ENCODE measurements at places on chromosomes 2 and 18. TPM values are rescaled to one million over a fixed set of nuclear protein-coding genes. Genes with fewer than 3 reads are reported as not detected.

- H3K27me3 ChIP-seq: no peaks in the 10 kb centered on the region
- H3K4me1 ChIP-seq: no peaks in the 10 kb centered on the region
- no peak overlapping the region for H3K4me3 ChIP-seq
- H3K27ac ChIP-seq: no peak overlapping the region
- no peaks in the 10 kb centered on the region for H3K36me3 ChIP-seq
Observed at GRCh38 chr2:173763641-173764040, 201.5 kb downstream of the SP3 start.

Gene CAPG
- total RNA-seq: 188 TPM

DNA sequence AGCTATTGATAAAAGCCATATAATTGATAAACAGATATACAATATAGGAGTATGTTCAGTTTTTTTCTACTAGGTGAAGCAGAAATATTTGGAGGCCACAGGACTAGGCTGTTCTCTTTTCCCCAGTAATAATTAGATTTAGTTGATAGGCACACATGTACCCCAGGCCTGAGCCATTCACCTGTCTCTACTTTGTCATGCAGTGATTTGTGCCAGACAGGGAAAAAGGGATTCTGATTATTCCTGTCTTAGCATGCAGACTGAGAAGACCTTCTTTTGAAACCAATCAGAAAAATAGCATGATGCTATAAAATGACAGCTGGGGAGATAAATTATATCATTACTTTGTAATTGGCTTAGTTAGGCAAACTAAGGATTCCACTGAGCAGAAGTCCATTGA, 94.3 kb downstream of the DOCK10 start:
- H3K4me3 ChIP-seq: no peak overlapping the region
- no peaks in the 10 kb centered on the region for H3K36me3 ChIP-seq
- H3K4me1 ChIP-seq: peaks cover 14% of the 10 kb centered on the region

- H3K4me1 ChIP-seq: peaks cover 5% of the 10 kb centered on the region
- H3K36me3 ChIP-seq: no peaks in the 10 kb centered on the region
- DNase-seq: no peak
- no peak overlapping the region for H3K4me3 ChIP-seq
- H3K27ac ChIP-seq: no peak overlapping the region
- no peaks in the 10 kb centered on the region for H3K27me3 ChIP-seq
Observed at GRCh38 chr2:100692381-100692780, 127.6 kb upstream of the NPAS2 start.

DNA sequence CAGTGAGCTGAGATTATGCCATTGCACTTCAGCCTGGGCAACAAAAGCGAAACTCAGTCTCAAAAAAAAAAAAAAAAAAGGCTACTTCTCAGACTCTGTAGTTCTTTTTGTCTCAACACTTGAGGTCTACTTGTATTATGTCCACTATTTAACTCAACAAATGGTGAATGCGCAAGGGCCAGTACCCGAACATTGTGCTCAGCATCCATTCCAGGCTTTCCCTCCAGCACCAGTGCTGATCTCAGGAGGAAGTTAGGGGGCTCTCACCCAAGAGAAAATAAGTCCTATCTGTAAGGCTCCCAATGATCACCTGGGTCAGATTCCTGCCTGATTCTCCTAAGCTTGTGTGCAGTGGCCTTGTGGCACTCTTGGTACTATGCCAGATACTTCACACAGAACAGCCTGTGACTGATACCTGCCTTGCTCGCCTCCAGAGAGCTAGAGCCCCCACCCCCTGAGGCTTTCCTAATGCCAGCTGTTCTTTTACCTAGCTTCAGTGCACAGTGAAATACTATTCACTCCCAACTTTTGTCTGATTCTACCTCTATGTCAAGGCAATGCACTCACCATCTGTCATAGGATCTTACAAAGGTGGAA, 74.9 kb downstream of the INO80D start:
- DNase-seq: no peak
- peaks cover 11% of the 10 kb centered on the region for H3K4me1 ChIP-seq
- H3K27ac ChIP-seq: no peak overlapping the region
- no peaks in the 10 kb centered on the region for H3K27me3 ChIP-seq

DNA sequence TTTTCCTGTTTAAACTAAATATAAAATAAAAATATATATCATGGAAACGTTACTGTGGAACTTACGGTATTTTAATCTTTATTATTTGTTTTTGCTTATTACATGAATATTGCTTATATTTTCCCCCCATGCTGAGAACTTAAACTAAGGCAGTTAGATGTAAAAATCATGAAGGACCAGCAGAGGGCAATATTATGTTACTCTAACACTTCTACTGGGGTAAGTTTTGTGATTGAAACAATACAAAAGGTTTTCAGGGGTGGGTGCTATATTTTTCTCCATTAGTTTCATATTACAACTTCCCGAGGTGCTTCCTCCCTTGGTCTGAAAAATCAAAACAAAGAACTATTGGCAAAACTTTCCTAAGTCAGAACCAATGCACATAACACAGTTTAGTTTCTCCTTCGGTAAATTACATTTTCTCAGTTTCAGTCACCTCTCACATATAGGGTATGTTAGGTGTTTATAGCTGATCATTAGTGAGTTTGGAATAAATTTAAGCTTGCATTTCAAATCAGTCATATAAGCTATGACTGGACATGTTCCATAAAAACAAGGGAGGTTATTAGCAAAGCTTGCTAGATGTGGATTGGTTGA, 54.8 kb downstream of the ZNF407 start:
- H3K27me3 ChIP-seq: no peaks in the 10 kb centered on the region
- peak; percentile 54 for DNase-seq
- H3K27ac ChIP-seq: no peak overlapping the region

GRCh38 chr2:26727641-26728561, 35.4 kb downstream of the KCNK3 start:
- H3K27ac ChIP-seq: no peak overlapping the region
- no peak overlapping the region for H3K4me3 ChIP-seq
- peaks cover 9% of the 10 kb centered on the region for H3K4me1 ChIP-seq
- peaks cover 12% of the 10 kb centered on the region for H3K27me3 ChIP-seq
- no peak for DNase-seq

Gene TACR1
- total RNA-seq: not detected

- no peaks in the 10 kb centered on the region for H3K36me3 ChIP-seq
- no peak overlapping the region for H3K27ac ChIP-seq
- DNase-seq: no peak
- no peaks in the 10 kb centered on the region for H3K27me3 ChIP-seq
Observed at GRCh38 chr2:16632598-16632997, 33.0 kb downstream of the CYRIA start.

Gene SKOR2
- total RNA-seq: not detected

Gene SERPINB4
- total RNA-seq: not detected

DNA sequence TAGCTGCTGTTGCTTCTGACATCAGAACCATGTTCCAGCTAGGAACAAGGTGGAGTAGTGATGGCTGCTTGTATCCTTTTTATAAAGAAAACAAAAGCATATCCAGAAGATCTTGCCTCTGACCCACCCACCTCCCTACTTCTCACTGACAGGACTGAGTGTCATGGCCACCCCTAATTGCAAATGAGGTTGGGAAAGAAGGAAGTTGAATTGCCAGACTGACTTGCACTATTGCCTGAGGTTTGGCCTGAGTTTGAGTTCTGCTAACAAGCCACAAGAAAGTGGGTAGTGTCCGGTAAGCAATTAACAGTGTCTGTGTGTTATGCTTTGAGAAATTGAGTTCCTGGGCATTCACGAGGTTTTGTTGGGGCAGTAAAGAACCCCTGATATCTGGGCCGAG, 22.8 kb downstream of the SGPP2 start:
- peak overlapping the region; percentile 73 for H3K27ac ChIP-seq
- no peaks in the 10 kb centered on the region for H3K27me3 ChIP-seq
- peak overlapping the region; percentile 16 for H3K4me3 ChIP-seq
- DNase-seq: no peak

- H3K27me3 ChIP-seq: no peaks in the 10 kb centered on the region
- no peak for DNase-seq
- no peaks in the 10 kb centered on the region for H3K36me3 ChIP-seq
- H3K27ac ChIP-seq: no peak overlapping the region
Observed at GRCh38 chr2:83602753-83603152, 856.3 kb downstream of the SUCLG1 start.

Gene HAAO
- not detected for total RNA-seq

GRCh38 chr2:129129087-129129486, 810.4 kb upstream of the HS6ST1 start:
- no peaks in the 10 kb centered on the region for H3K36me3 ChIP-seq
- peaks cover 11% of the 10 kb centered on the region for H3K4me1 ChIP-seq
- no peak overlapping the region for H3K4me3 ChIP-seq
- peak overlapping the region; percentile 87 for H3K27ac ChIP-seq

DNA sequence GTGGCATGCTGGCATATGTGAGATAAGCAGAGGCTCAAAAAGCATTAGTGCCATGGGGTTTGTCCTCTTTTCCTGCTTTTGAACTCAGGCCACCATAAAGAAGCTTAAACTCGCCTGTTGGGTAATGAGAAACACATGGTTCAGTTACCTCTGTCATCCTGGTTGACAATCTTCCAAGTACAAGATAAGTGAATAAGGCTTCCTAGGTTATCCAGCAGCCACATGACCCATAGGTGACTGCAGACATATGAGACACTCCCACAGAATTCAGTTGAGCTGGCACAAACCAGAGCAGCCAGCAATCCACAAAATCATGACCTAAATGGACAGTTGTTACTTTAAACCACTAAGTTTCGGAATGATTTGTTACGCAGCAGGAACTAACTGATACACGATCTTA, 97.3 kb downstream of the TACR1 start:
- no peak overlapping the region for H3K27ac ChIP-seq
- H3K36me3 ChIP-seq: no peaks in the 10 kb centered on the region
- DNase-seq: no peak
- peaks cover 3% of the 10 kb centered on the region for H3K27me3 ChIP-seq
- peaks cover 17% of the 10 kb centered on the region for H3K4me1 ChIP-seq
- H3K4me3 ChIP-seq: no peak overlapping the region

Gene UGT1A1
- not detected for total RNA-seq

Gene IL36RN
- total RNA-seq: not detected

Gene ANTXR1
- total RNA-seq: 33.1 TPM

Gene SELENOI
- 43.8 TPM for total RNA-seq

DNA sequence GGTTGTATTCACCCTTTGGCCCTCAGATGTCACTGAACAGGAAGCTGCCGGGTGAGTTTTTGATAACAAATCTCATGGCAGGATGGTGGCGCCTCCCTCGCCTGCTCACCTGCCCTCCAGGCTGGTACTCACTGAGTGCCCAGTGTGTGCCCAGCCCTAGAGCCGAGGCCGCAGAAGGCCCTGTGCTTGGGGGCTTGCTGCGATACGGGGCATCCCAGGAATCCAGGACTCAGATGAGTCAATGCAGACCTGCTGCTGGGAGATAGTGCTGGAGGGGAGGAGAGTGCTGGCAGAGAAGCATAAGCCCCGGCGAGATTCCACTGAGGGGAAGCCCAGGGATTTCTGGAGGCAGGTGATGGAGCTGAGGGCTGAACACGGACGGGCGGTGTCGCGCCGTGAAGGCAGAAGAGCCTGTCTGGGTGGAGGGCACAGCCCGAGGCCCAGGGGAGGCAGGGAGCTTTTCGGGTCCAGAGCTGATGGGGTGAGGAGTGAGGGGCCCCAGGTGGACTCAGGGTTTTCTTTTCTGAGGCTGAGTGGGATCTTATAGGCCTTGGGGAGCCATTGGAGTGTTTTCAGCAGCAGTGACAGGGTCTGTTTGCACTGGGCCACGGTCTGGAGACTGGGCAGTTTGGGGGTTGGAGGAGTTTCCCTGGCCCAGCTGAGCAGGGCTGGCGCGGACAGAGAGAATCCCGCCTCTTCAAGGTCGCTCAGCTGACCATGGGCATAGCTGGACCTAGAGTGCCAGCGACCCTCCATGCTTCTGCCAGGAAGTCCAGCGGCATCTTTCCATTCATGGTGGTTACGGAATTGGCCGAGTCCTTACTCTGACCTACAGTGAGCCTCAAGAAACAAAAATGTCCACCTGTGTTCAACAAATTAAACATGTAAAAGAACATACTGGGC, 35.5 kb downstream of the LDLRAD4 start:
- no peaks in the 10 kb centered on the region for H3K36me3 ChIP-seq
- H3K27ac ChIP-seq: no peak overlapping the region
- DNase-seq: no peak
- H3K27me3 ChIP-seq: no peaks in the 10 kb centered on the region

- H3K27me3 ChIP-seq: no peaks in the 10 kb centered on the region
- peak; percentile 51 for DNase-seq
- H3K4me3 ChIP-seq: no peak overlapping the region
- peaks cover 7% of the 10 kb centered on the region for H3K36me3 ChIP-seq
- H3K4me1 ChIP-seq: peaks cover 28% of the 10 kb centered on the region
Observed at GRCh38 chr2:73827018-73827417, 1.7 kb upstream of the STAMBP start.

- no peaks in the 10 kb centered on the region for H3K36me3 ChIP-seq
- no peak overlapping the region for H3K27ac ChIP-seq
- H3K27me3 ChIP-seq: no peaks in the 10 kb centered on the region
Observed at GRCh38 chr2:67840460-67841068, 222.2 kb downstream of the C1D start.

Gene KCNG2
- not detected for total RNA-seq

Gene CKAP2L
- total RNA-seq: 21.6 TPM

Gene POTEC
- not detected for total RNA-seq

DNA sequence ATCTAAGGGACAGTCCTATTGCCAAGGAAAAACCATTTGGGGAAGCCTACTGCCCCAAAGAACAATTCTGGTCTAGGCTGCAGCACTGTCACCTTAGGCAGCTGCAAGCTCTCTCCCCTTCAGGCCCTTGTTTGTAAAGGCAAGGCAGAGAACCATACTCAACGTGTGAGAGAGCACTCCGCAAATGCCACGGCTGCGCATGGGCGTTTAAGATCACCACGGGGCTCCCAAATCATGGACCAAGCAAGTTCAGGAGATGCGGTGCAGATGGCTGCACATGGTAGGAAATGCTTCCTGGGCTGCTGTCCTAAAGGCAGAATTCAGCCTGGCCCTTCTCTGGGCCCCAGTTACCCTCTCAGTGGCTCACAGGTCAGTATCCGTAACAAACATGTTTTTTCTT, 15.5 kb downstream of the ERFE start:
- H3K36me3 ChIP-seq: peaks cover 91% of the 10 kb centered on the region
- no peak overlapping the region for H3K4me3 ChIP-seq
- no peak for DNase-seq
- no peaks in the 10 kb centered on the region for H3K27me3 ChIP-seq
- H3K4me1 ChIP-seq: peaks cover 19% of the 10 kb centered on the region

- H3K4me3 ChIP-seq: no peak overlapping the region
- H3K27me3 ChIP-seq: peaks cover 21% of the 10 kb centered on the region
- DNase-seq: no peak
- no peaks in the 10 kb centered on the region for H3K36me3 ChIP-seq
- H3K27ac ChIP-seq: no peak overlapping the region
Observed at GRCh38 chr2:68857202-68857845, 13.9 kb downstream of the BMP10 start.

- H3K4me1 ChIP-seq: peaks cover 7% of the 10 kb centered on the region
- DNase-seq: no peak
- peaks cover 46% of the 10 kb centered on the region for H3K27me3 ChIP-seq
- H3K4me3 ChIP-seq: no peak overlapping the region
Observed at GRCh38 chr2:204000446-204000845, 63.9 kb downstream of the ICOS start.

GRCh38 chr2:188785490-188785889, 188.7 kb upstream of the COL3A1 start:
- H3K36me3 ChIP-seq: no peaks in the 10 kb centered on the region
- peaks cover 46% of the 10 kb centered on the region for H3K4me1 ChIP-seq
- H3K27ac ChIP-seq: peak overlapping the region; percentile 67
- no peaks in the 10 kb centered on the region for H3K27me3 ChIP-seq
- no peak for DNase-seq

Gene OTOS
- not detected for total RNA-seq

- peaks cover 2% of the 10 kb centered on the region for H3K36me3 ChIP-seq
- H3K27me3 ChIP-seq: no peaks in the 10 kb centered on the region
- H3K4me3 ChIP-seq: peak overlapping the region; percentile 17
- DNase-seq: peak; percentile 38
- peaks cover 17% of the 10 kb centered on the region for H3K4me1 ChIP-seq
- H3K27ac ChIP-seq: peak overlapping the region; percentile 82
Observed at GRCh38 chr2:160109243-160109642, 46.8 kb upstream of the PLA2R1 start.

All from MCF 10A (cell line).